ENCODE measurements at places on chromosomes 5 and 9.
A peak's percentile ranks its signal among the peaks of the same experiment; 100 is the strongest.

DNA sequence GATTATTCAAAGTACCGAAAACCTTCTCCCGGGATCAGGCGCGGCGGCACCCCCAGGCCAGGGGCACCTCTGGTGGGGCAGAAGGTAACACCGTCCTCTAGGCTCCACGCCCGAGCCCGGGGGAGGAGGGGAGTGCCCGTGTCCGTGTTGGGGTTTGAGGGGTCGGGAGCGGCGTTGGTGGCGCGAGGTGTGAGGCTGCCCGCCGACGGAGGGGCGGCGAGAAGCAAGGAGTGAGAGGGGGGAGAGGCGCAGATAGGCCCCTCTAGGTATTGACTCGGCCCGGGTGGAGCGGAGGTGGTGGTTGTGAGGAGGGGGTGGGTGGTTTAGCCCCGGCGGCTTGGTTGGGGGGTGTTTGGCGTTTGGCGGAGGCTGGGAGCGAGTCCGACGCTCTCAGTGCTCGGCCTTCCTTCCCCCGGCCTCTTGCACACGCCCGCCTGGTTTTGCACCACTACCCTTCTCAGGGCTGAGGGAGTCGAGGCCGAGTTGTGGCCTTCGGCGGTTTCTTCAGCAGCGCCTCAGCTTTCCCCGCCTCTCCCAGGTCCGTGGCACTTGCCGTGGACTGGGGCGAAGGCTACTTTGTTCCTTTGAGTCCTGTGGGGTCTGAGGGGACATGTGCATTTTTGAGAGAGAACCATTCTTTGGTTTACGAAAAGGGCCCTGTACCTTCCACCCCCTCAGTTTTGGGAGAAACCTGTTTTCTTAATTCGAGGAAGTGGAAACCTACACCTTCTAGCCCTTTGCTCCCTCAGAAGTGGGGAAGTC is 450 bp downstream of the GPBP1 start:
- peak; percentile 51 for DNase-seq

DNA sequence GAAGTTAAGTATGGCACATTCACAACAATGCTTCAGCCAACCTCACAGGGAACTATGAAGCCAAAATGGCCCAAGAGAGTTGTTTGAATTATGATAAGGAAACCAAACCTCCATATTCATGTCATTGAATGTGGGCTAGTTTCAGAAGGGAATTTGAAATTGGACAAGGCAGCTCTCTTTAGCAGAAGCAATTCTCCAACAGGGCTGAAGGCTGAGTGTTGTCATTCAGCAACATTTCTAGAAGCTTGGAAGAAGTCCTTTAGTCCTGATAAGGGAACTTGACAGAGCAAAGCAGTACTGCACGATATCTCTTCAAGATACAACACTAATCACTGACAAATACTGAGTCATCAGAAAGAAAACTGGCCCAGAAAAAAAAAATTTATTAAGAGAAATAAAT is 115.4 kb downstream of the SLC25A46 start:
- no peak for DNase-seq

DNA sequence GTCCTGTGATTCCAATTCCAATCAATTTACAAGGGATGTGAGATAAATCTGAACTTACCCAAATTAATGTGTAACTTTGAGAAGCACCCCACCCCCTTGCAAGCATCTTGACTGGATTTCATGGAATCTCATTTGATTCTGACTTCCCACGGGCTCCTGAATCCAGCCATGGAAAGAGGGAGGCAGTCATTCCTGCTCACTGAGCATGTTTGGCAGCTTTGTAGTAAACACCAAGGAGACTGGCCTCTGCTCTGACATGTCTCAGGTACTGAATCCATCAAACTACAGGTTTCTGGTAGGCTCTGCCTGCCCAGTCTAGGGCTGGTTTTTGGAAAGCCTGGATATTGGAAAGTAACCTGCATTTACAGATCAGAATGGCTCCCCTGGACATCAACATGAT is 357.6 kb downstream of the ARHGEF28 start:
- no peak for DNase-seq

- no peak for DNase-seq
Observed at GRCh38 chr5:39107350-39107749, 33.2 kb upstream of the RICTOR start.

GRCh38 chr9:16509997-16510396 is 360.5 kb downstream of the BNC2 start:
- no peak for DNase-seq

DNA sequence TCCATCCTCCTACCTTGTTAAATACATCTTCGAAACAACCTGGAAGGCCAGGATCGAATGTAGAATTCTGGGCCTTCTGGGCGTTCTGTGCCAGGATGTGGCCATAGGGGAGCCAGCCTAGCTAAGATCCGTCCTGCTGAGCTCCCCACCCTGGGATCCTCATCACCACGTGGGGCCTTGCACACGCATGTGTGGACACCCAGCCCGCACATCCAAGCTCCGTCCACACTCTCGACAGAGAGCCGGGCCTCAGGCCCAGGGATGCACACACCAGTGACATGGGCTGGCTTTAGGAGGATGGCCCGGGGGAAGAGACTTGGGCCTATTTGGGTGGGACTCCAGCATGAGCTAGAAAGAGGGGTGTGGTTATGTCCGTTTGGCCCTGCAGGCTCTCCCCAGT is 154.0 kb downstream of the PAX5 start:
- DNase-seq, result no peak

DNA sequence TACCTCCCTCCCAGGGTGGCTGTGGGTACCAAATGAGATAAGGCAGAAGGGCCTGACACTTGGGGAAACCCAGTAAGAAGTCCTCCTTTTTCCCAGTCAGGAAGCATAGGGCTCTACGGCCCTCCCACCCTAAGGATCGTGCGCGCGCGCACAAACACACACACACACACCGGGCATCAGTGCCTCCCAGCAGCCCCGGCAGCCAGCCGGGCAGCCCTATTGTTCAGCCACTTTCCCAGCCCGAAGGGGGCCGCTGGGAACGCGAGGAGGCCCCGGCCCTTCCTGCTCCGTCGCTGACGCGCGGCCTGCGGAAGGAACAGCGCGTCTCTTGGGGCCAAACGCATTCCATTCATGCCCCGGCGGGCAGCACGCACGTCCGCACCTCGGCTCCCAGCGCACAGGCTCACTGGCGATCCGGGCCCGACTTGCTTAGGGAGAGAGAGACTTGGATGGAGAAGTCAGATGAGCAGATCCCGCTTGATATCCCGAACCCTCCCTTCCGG is 22.6 kb downstream of the DUSP1 start:
- DNase-seq, result no peak

- DNase-seq, result peak; percentile 9
Observed at GRCh38 chr5:103394676-103395075, 136.1 kb downstream of the MACIR start.

DNA sequence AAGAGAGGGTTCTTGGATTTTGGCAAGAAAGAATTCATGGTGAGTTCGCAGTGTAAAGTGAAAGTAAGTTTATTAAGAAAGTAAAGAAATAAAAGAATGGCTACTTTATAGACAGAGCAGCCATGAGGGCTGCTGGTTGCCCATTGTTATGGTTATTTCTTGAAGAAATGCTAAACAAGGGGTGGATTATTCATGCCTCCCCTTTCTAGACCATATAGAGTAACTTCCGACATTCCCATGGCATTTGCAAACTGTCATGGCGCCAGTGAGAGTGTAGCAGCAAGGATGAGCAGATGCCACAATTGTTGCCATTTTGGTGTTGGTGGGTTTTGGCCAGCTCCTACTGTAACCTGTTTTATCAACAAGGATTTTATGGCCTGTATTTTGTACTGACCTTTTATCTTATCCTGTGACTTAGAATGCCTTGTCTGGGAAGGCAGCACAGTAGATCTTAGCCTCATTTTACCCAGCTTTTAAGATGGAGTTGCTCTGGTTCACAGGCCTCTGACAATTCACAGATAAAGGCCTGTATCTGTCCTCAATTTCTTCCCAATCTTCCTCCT is 1026.1 kb upstream of the DMAC1 start:
- DNase-seq, result no peak

DNA sequence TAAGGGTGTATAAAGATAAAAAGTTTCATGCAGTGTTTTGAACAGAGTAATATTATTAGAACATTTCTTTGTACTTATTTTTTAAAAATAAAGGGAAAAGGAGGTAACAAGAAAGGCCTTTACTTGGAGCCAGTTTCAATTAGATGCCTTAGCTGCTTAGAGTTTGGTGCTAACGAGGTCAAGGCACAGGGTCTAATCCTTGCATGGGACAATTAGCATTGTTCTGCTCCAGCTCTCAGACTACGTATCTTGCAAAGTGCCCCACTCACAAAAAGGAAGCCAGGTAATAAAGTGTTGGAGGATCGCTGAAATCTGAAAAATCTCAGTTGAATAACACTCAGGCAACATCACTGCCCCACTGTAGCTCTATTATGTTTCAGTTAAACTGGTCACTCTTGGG is 2011.3 kb downstream of the EFNA5 start:
- no peak for DNase-seq

DNA sequence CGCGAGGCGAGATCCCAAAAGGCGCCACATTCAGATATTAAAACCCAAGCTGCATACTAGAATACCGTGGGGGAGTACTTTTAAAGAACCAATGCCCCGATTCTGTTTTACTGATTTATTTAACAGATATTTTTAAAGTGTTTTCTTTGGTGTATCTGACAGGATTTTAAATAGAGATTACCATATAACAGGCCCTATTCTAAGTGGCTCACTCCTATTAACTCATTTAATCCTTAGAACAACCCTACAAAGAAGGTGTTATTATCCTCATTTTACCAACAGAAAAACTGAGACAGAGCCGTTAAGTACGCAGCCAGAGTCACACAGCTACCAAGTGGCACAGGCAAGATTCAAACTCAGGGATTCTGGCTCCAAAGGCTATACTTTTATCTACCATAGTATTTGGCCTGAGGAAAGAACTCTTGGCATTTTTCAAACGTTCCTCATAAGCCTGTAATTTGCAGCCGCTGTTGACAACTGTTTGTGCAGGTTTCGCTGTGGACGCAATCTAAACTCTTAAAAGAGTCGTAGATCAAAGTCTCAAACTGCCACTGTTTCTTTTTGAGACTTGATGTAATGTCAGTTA is 550 bp upstream of the TMEM245 start:
- DNase-seq, result no peak

GRCh38 chr5:120435129-120435528 is 29.0 kb upstream of the PRR16 start:
- no peak for DNase-seq

DNA sequence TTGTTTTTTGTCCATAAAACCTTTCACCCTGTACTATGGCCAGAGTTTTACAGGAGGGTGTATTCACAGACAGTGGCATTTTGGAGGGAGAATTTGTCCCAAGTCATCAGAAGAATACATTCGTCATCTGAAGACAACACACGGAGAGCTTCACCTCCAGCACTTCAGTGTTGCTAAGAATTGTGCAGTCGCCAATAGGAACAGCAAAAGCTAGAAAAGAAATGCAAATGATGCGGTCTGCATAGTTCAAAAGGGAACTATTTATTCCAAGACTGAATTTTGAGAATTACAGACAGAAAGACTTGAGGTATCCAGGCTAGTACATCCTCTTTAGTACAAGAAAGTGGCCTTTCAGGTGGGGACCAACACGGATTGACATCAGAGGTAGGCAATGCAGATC is 399.2 kb upstream of the KIF2A start:
- DNase-seq, result no peak

DNA sequence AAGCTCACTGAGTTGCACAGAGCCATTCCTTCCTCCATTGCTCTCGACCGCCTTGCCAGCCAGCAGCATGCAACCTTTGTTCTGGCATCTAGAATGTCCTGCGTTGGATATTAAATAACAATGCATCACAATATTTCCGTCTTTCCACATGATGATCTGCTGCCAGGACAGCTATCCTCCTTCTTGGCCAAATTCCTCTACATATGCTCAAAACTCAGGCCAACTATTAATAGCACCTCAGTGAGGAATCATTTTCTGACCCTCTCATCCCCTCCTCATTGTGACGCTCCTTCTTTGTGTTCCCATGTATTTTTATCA is 128.6 kb downstream of the MYO10 start:
- DNase-seq, result no peak

- no peak for DNase-seq
Observed at GRCh38 chr9:137828527-137829259, 48.9 kb upstream of the CACNA1B start.

DNA sequence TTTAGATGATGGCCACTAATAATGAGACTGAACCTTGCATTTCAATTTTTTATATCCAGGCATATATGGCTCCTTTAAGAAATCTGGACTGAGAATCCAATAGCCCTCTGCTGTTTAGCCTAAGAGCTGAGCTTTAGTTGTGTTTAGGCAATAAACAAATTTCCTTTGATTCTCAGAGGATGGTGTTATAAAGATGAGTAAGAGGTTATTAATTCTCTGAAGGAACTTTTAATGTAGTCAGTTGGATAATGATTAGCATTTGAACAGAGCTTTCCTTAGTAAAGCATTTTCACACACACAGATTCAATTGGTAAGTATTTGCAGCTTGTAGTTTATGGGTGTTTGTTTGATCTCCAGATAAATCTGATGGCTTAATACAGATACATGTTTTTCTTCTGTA is 149.6 kb downstream of the PRR16 start:
- no peak for DNase-seq

DNA sequence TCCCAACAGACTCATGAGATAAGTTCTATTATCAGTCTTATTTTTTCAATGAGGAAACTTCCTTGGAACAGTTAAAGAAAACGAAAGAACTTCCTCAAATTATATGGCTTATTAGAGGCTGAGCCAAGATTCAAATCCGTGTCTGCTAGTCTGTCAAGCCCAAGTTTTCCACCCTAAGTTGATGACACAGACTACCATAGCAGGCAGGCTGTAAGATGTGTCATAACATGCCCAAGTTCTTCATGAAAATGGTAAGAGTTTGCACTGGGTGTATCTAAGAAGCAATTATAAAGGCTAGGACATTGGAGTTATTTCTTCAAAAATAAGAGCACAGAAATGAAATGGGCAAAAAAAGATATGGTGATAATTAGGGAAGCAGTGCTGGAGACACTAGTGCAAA is 634.5 kb downstream of the BRINP1 start:
- DNase-seq, result no peak

DNA sequence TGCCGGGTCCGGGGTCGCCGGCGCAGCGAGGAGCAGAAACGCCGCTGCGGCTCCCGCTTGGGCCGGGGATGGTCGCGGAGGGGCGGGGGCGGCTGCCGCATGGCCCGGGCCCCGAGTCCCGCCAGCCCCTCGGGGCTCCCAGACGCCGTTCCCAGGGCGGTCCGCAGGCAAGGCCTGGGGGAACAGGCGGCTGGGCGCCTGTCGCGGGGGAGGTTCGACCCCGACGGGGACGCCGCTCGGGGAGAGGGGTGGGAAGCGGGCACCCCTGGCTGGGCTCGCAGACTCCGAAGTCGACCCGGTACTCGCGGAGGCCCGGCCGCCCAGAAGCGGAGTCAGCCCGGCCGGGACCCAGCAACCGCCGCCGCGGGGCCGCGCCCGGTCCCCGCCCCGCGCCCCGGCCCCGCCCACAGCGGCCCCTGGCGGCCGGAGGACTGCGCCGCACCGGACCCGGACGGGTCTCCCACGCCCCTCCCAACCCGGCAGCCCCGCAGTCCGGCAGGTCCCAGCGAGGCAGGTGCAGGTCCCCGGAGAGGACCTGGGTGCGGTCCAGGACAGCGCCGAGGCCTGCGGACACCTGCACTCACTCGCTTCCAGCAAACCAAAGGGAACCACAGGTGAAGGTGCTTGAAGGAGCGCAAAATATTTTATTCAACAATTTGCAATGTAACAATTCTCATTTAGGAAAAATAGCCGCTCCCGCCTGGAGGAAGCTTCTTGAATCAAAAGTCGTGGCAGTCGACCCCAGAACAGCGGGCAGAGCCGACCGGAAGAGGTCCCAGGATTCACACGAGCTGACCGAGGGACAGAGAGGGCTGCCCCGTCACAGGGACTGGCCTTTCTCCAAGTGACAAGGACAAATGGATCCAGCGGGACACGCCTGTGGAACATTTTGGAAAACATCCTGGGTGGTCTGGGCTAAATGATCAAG is at the start of gene INPP5E:
INPP5E (minus strand) TSS at position 365 of the 928 bp plus-strand sequence. CDS start 426 bp downstream, outside the sequence.
- peak; percentile 87 for DNase-seq
